ENCODE measurements at places on chromosomes 13 and 19. TPM values are rescaled to one million over a fixed set of nuclear protein-coding genes. Genes with fewer than 3 reads are reported as not detected.
A peak's percentile ranks its signal among the peaks of the same experiment; 100 is the strongest.

RFPL4A gene
- not detected for total RNA-seq

DACT3 gene
- total RNA-seq, result 7.1 TPM

PNKP gene
- total RNA-seq, result 35.9 TPM

ETV2 gene
- total RNA-seq, result not detected

NAT14 gene
- 13.4 TPM for total RNA-seq

IGFLR1 gene
- total RNA-seq, result 1.4 TPM

CEACAM19 gene
- 0.51 TPM for total RNA-seq

MUC16 gene
- not detected for total RNA-seq

ZNF439 gene
- total RNA-seq, result 7.8 TPM

- peak; percentile 85 for DNase-seq
- H3K27me3 ChIP-seq, result no peaks in the 10 kb centered on the region
- peaks cover 21% of the 10 kb centered on the region for H3K4me1 ChIP-seq
- peaks cover 21% of the 10 kb centered on the region for H3K36me3 ChIP-seq
- peak overlapping the region; percentile 90 for H3K4me3 ChIP-seq
Observed at GRCh38 chr19:41308450-41309179, 1.4 kb upstream of the CCDC97 start.

DNA sequence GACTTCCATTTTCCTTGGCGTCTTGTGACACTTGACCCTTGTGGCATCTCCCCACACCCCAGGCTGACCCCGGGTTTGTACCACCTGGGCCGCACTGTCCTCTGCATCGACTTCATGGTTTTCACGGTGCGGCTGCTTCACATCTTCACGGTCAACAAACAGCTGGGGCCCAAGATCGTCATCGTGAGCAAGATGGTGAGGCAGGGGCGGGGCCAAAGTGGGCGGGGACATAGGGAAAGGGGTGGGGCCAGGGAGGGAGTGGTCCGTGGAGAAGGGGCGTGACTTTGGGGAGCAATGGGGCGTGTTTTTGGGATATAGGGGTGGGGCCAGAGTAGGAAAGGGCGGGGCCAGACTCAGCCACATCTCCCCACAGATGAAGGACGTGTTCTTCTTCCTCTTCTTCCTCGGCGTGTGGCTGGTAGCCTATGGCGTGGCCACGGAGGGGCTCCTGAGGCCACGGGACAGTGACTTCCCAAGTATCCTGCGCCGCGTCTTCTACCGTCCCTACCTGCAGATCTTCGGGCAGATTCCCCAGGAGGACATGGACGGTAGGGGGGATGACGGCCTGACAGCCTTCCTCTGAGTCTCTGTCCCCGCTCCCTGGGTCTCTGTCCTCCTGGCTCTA, 42.8 kb downstream of the TRPM4 start:
- H3K27me3 ChIP-seq, result no peaks in the 10 kb centered on the region
- H3K4me1 ChIP-seq, result peaks cover 13% of the 10 kb centered on the region
- peaks cover 26% of the 10 kb centered on the region for H3K36me3 ChIP-seq
- no peak overlapping the region for H3K27ac ChIP-seq
- H3K4me3 ChIP-seq, result no peak overlapping the region

DNA sequence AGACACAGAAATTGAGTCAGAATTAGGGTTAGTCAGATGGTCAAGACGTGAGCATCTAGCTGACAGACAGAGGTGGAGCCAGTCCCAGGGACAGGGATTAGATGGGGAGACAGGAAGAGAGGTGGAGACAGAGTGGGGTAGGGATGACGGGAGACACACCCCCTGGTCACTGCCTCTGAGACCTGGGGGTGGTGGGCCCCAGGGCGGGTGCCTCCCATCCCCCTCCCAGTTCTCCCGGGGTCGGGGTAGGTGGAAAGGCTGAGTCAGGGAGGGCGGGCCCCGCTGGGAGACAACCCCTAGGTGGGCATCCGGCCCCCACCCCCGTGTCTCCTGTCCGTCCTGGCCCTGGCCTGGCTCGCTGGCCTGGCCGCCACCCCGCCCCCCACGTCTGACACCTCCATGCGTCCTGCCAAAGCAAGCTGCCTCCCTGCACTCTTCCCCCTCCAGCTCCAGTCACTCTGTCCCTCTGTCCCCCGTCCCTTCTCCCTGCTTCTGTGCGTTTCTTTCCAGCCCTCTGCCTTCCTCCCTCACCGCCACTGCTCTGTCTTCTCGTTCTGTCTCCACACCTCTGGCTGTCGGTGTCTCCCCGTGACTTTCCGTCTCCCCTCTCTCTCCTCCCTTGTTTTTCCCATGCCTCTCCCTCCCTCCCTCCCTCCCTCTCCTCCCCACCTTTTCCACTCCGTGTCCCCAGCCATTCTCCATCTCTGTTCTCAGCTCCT, 15.1 kb downstream of the CCDC97 start:
- 0 out of 2 replicates have a peak, but pooled peaks cover 3% of the 10 kb centered on the region for H3K36me3 ChIP-seq
- H3K27ac ChIP-seq, result peak overlapping the region; percentile 100
- H3K27me3 ChIP-seq, result no peaks in the 10 kb centered on the region
- peaks cover 54% of the 10 kb centered on the region for H3K4me1 ChIP-seq

DNA sequence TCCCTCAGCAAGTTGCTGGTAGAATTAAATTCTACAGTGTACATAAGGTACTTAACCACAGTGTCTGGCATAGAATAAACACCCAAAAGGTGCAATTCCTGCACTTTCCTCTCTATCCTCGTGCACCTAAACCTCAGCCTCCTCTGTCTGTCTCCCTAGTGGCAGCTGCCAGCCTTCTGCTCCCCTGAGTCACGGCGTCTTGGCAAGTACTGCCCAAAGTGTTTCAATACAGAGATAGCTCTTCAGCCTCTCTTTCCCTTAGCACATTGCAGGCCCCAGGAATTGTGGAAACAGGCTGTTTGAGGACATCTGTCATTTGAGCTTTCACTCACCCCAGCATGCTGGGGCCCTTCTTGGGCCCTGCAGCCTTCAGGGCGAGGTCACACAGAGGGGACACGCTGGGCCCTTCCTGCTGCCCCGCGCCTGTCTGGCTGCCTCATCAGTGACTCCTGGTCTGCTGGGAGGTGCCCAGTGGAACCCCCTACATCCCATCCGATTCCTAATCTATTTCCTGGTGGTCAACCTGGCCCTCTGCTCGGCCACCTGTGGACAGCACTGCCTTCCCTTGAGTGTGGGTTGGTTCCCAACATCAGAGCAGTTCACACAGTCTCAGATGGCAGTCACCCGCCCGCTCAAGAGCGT, 19.3 kb downstream of the COL4A2 start:
- peak; percentile 38 for DNase-seq
- no peaks in the 10 kb centered on the region for H3K27me3 ChIP-seq
- H3K4me1 ChIP-seq, result peaks cover 64% of the 10 kb centered on the region
- no peaks in the 10 kb centered on the region for H3K36me3 ChIP-seq
- H3K4me3 ChIP-seq, result no peak overlapping the region

DNA sequence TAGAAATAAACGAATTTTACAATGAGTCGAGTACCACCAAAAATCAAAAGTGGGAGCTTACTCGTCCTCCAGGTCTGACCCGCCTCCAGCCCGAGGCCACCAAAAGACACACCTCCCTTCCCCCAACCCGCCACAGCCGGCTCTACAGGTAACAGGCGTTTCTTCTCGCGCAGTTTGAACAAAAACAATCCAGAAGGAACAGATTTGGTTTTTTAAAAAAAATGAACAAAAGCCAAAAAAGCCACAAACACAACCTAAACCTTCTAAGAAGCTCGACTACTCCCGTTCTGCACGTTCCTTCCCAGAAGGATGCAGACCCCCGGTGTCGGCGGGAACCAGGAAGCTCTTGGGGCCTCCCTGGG, 671 bp downstream of the ZDHHC20 start:
- H3K27me3 ChIP-seq, result no peaks in the 10 kb centered on the region
- peak overlapping the region; percentile 61 for H3K27ac ChIP-seq
- no peaks in the 10 kb centered on the region for H3K36me3 ChIP-seq
- peak; percentile 52 for DNase-seq
- H3K4me1 ChIP-seq, result peaks cover 11% of the 10 kb centered on the region
